ENCODE measurements at places on chromosomes 6 and 20.

DNA sequence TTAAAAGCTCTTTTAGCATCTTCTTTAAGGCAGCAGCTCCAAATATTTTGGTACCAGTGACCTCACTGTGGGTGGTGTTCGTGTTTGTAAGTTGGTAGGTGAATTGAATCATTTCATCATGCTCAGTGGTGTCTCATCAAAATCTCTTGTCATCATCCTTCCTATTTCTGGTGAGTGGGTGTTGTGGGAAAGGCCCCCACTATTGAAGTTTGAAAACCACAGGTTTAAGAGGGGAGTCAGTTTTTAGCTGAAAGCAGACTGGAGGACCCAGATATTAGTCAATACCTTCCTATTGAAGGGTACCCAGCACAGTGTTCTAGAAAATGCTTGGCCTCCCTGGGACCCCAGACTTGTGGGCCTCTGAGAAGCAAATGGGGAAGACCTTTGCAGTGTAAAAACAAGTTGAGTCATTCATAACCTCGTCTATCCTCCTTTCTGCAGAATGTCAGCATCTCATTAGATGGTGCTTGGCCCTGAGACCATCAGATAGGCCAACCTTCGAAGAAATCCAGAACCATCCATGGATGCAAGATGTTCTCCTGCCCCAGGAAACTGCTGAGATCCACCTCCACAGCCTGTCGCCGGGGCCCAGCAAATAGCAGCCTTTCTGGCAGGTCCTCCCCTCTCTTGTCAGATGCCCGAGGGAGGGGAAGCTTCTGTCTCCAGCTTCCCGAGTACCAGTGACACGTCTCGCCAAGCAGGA lies 3.7 kb downstream of the PIM1 start:
- DNase-seq, result no peak

DNA sequence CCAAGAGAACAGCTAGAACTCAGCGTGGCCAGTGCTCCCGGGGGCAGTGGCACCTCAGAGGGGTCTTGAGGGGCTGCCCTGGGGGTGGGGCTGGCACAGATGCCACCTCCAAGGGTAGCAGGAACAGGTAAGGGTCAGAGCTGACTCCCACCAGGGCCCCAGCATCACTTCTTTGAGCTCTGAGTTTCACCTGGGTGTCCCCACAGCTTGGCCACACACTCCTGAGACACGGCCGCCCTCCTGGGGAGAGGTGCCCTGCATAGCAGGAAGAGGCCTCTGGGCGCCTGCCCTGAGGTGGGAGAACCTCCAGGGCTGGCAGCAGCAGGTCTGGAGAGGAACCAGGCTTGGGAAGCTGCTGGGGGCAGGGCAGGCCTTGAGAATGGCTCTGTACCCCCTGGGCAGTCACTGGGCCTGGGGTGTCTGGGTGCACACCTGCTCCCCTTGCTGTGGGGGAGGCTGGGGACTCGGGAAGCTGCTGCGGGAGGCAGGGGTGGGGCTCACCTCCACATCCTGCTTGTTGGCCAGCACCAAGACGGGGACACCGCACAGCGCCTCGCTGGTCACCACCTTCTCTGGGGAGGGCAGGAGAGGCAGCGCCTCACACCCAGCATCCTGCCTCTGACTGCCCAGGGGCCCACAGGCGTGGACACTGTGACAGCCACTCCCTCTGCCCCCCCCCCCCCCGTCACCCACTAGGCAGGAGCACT lies 5.0 kb downstream of the TNFRSF6B start:
- no peak for DNase-seq

DNA sequence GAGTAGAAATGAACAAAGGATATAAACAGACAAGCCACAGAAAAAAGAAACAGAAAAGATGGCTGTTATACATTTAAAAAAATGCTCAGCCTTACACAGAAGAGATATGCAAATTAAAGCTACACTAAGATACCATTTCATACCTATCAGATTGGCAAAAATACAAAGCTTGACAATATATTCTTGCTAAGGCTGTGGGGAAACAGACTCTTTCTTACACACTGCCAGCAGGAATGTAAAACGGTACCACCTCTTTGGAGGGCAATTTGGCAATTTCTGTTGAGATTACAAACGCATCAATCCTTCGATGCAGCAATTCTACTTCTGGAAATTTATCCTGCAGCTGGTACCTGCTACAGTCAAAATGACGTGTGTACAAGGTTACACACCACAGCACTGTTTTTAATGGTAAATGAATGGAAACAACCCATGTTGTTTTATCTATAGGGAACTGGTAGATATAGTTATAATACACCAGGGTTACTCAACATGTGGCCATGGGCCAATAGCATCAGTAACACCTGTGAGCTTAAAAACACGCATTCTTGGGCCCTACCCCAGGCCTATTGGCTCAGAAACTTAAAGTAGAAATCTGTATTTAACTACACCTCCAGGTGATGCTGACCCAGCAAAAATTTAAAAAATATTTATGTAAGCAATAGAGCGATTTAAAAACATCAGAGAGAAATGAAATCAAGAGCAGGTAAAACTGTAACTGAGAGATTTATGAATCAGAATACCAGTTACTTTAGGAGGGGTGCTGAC lies 53.3 kb downstream of the TRAM2 start:
- no peak for DNase-seq

GRCh38 chr20:53890443-53891305 lies 179.7 kb downstream of the BCAS1 start:
- no peak for DNase-seq

GRCh38 chr6:126461045-126461444 lies 121.1 kb downstream of the CENPW start:
- DNase-seq, result no peak

DNA sequence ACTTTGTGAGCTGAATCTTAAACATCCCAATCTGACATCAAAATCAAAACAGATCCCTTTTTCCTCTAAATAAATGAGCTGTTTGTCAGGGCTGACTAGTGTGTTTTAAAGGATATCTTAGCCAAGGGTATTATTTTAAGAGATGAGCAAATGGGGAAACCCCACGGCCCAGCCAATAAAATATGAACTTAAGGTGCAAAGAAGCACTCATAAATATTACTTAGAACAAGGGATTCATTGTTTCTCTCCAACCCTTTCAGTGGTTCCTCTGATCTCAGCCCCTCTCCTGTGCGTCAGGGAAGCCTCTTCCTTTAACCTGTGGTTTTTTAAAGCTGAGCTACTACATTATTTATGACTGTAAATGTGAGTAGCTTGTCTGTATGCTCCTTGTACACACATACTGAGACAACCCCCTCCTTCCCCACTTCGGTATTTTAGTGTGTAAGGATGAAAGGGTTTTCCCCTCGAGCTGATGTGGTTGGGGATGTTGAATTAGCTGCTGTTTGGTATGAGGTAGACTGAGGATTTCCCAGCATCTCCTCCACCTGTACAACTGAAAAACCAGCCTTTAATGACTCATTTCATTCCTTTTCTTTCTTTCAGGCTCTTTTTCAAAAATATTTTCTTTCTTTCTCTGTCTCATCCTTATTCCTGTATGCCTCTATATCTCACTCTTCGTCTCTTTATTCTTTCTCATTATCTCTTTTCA lies 6.5 kb downstream of the BMP5 start:
- DNase-seq, result no peak

DNA sequence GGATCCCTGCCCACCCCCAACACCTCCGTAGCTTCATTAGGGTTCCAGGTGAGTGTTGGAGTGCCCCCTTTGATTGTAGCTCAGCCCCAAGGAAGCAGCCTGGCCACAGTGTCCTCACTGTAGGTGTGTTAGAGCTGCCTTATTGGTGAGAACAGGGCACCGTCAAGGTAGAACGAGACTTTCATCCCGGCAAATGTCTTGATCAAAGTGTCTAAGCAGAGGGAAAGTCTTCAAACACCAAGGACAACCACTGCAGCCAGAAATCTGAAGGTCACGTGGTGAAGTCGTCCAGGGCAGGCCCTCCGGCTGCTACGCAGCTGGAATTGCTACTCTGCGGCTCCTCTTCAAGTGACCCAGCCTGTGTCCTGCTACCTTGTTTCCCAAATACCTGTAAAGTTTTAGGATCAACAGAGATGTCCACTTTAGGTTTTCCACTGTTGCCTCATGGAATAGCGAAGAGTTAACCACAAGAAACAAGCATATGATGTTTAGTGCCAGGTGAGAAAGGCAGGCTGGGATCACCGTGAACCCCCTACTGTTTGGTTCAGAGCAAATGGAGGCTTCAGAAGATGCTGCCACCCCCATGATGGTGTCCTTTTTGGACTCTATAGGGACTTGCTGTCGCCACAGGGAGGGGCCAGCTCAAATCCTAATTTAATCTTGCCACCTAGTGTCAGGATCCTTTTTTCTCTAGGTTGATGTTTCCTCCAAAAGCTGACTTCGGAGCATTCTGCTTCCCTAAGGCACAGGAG lies 1.7 kb upstream of the DLL1 start:
- no peak for DNase-seq

DNA sequence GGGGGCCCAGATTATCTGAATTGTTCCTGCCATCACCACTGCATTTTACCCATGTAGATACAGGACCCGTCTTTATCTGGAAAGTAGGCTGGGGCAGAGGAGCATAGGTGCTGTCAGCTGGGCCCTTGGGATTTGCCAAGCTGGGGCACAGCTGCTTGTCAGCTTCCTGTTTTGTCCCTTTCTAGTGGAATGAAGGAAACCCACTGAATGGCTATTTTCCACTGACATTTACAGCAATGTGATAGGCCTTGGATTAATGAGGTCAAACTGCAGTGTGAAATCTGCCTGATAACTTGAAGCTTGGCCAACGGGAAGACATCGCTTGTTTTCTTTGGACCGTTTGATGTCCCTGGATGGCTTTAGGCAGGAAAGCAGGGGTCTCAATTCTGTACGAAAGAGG lies 6.7 kb downstream of the PPP1R16B start:
- DNase-seq, result no peak

- peak; percentile 16 for DNase-seq
Observed at GRCh38 chr6:22717915-22718314, 148.5 kb downstream of the HDGFL1 start.

GRCh38 chr20:51886891-51887608 lies 84.7 kb upstream of the SALL4 start:
- no peak for DNase-seq

GRCh38 chr20:2299301-2299700 lies 3.5 kb downstream of the TGM3 start:
- peak; percentile 91 for DNase-seq

DNA sequence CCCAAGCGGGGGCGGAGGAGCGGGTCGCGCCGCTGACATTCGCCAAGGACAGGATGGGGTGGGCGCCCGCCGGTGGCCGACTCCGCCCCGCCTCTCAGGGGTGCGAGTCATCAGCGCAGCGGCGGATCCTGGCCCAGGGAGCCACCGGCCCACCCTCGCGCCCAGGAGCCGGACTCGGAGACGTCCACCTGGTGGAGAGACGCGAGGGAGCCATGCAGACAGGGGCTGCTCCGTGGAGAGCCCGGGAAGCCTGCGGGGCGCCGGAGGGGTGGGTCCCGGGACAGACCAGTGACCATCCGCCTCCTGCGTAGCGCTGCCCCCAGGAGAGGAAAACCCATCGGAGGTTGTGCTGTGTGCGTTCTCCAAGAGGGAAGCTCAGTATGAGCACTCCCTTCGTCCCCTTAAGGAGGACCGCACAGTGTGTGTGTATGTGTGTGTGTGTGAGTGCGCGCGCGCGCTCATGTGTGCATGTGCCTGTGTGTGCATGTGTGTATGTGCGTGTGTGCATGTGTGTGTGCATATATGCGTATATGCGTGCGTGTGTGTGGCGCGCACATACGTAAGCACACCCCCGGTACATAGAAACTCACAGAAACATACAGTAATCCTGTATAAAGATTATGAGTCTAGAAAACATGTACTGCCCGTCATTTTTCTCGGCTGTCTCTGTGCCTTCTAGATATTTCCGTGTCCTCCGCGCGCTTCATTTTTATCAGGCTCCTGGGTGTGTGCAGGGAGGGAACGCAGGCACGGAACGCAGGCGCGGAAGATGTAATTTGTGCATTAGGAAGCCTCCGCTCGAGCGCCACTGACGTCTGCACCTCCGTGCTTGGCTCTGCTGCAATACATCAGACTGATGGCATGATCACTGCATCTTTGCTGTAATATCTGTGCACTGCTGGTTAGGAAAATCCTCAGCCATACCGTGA lies 158.9 kb downstream of the TBXT start:
- DNase-seq, result no peak

DNA sequence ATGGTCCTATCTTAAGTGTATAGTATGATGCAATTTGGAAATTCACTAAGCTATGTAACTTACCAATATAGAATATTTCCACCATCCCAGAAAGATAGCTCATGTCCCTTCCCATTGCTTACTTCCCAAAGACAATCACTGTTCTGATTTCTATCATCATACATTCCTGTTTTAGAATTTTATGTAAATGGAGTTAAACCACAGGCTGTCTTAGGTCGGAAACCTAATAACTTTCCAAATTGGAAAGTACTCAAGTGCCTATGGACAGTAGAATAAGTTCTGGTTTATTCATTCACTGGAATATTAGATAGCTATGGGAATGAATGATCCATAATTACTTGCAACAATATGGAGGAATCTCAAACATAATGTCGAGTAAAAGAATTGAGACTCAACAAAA lies 20.1 kb downstream of the ENPP3 start:
- DNase-seq, result no peak

- no peak for DNase-seq
Observed at GRCh38 chr6:7142228-7142801, 34.6 kb downstream of the RREB1 start.

DNA sequence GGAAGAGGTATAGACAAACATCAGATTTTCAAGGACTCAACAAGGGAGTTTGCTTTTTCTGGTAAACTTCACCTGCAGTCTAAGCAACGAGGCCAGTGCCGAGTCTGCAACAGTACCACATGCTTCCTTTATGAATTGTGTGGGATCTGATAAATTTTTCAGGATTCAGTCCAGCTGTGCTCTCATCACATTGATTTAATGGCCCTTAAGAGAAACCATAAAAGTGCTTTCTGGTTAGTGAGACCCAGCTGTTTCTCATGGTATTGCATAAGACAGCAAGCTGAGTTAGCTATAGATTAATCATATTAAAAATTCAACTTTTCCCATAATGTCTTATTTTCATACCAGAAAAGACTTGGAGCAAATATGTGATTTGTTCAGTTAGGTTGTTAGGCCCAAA lies 291.4 kb downstream of the CENPW start:
- DNase-seq, result no peak

DNA sequence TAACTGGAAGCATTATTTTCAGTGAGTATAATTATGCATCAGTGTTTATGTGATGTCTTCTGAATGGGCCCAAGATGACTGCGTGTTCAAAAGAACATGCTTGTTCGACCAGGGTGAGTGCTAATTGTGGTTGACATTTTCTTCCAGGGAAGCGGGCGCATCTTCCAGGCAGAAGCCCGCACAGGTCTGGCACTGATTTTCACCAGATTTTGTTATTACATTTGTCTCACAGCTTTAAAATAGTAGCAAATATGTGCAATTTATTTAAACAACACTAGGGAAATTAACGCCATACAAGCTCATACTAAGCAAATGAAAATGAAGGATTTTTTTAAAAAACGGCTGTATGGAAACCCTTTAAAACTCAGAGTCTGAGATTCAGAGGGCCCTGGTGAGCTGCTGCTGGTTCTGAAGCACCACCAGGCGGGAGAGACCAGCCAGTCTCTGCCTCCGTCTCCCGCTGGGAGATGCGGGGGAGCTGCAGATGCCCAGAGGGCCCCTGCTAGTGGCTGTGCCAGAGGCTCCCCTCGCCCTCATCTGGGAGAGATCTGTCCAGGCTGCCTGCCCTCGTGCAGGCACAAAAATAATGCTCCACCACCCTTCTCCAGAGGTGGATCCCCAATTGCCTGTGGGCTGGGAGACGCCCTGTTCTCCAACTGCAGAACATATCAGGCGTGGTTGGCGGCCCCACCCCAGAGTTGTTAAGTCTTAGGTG lies 297.0 kb downstream of the TAF4 start:
- no peak for DNase-seq
